HFF-Myc (cell line): ENCODE measurements at places on chromosomes 11 and 22.

DNA sequence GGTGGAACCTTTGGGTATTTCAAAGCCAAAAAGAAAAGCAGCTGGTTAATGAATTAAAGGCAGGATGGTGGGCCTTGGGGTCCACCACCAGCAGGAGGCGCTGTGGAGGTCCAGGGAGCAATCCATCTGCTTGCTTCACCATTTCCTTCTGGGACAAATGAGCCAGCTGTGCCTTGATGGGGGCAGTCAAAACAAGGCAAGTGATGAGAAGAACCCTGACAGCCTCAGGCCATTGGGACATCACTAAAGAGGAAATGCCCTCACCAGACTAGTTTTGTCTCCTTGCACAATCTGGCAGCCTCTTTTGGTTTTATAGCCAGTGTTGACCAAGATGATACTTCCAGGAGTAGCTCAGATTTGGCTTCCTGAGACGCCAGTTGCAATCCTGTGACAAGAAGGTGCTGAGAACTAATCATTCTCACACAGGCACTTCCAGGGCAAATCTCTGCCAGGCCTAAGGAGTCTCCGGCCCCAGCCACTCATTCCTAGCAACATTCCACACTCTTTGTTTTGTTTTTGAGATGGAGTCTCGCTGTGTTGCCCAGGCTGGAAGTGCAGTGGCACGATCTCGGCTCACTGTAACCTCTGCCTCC lies 38.2 kb upstream of the WEE1 start:
- peak; percentile 30 for DNase-seq

- DNase-seq, result no peak
These were observed 18.5 kb upstream of the LRRC10B start for GRCh38 chr11:61489833-61490721.

- DNase-seq, result no peak
These were observed 327.4 kb downstream of the BUD13 start for GRCh38 chr11:116445108-116446047.

- DNase-seq, result no peak
These were observed 535 bp downstream of the TRABD start for GRCh38 chr22:50186181-50186714.

DNA sequence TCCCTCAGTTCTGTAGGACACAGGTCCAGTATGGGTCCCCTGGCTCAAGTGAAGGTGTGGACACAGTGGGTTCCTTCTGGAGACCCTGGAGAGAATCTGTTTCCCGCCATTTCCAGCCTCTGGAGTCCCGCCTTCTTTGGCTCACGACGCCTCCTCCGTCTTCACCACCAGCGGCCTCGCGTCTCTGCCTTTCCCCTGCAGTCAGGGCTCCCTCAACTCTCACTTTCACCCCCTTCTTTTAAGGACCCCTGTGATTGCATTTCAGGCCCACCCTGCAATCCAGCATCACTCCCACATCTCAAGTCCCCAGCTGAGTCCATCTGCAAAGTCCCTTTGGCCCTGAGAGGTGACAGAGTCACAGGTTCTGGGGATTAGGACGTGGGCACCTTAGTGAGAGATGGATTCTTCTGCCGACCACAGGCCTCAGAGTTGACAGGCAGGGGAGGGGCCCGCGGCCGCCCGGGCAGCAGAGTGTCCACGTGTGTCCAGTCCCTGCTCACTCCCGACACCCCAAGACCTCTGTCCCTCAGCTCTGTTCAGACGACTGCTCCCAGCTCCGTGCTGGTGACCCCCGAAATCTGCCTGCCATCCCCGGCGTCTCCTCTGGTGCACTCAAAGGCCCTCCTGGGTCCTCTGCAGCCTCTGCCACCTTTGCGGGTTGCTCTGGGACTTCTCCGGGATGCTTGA lies 36.9 kb upstream of the KRTAP5-7 start:
- no peak for DNase-seq

DNA sequence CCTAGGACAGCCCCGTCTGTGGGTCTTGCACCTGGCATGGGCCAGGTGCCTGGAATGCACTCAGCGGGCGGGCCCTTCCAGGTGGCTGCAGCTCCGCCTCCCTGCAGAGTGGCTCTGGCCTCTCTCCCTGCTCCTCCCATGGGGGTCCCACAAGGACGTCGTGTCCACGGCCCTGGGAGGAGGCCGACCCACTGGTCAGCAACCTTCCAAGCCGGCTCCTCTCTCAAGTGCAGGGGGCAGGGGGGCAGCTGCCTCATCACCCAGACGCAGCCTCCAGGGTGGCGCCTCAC lies 41.9 kb downstream of the CERK start:
- no peak for DNase-seq

DNA sequence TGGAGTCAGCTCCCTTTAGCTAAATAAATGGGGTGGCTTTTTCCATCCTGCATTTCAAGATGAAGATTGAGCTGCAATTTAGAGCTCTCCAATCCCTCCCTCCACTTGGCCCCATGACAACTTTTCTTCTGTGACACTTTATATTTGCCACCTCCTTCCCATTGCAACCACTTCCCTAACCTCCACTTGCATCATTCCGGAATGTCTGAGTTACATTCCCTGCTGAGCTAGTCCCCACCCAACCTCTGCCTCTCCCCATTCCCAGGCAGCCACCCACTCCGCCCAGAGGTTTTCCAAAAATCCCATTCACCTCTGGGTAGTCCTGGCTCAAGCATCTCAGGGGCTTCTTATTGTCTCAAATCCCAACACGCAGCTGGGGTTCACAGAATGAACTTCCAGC lies 24.7 kb downstream of the PC start:
- DNase-seq, result no peak

- DNase-seq, result no peak
These were observed 65.3 kb downstream of the ARFGAP2 start for GRCh38 chr11:47111318-47111804.

GRCh38 chr11:117121176-117121575 lies 22.9 kb upstream of the PAFAH1B2 start:
- no peak for DNase-seq

GRCh38 chr22:43198936-43199335 lies 12.0 kb upstream of the TTLL12 start:
- no peak for DNase-seq

GRCh38 chr11:134380785-134381184 lies 31.3 kb downstream of the B3GAT1 start:
- no peak for DNase-seq

- DNase-seq, result no peak
These were observed 5.8 kb upstream of the SLC43A3 start for GRCh38 chr11:57432714-57433163.

- DNase-seq, result no peak
These were observed 84.3 kb downstream of the ARL14EP start for GRCh38 chr11:30406978-30407762.

DNA sequence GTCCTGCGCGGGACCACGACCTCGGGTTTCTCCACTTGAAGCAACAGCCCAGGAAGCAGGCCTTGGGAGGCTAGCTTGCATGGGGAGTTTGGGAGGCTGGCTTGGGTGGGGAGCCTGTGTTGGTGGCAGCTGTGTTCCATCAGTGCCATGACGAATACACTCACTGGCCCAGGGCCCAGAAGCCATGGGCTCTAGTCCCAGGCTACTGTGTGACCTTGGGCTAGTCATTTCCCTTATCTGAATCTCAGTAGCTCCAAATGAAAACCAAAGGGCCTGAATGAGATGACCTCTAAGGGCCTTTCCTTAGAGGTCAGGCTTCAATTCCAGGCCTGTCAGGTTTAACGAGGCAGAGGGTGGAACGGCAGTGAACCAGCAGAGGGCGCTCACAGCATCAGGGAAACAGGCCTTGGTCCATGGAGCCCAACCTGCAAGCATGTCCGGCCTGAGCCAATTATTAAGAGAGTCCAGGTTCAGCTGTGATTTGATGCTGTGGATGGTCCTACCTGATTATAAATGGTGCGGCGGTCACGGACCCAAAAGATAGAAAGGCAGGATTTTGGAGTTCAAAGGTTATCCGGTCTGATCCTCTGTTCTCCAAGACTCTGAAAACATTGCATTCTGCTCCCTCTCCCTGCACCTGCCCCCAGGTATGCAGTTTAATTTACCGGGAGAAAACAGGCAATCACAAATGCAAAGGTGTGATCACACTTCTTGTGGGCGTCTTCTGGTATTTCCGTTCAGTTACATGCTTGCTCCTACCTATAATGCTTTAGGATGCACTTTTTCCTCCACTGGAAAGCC lies 15.9 kb downstream of the PTPN5 start:
- no peak for DNase-seq

DNA sequence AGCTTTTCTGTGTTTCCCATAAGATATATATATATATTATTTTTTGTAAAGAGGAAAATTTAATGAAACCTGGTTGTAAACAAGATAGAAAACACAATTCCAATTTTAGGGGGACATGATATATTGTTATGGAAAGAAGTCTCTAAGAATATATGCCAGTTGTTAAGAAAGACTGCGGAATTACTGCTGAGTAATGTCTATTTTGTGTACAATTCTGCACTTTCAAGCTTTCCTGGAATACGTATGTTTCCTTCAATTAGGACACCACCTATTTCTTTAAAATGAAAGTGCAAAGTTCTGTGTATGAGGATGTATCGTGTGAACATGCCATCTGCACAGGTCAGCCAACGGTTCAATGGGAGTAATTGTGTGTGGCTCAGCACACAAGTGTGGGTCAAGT lies 760.2 kb downstream of the BRD1 start:
- DNase-seq, result no peak

- DNase-seq, result no peak
These were observed 58.2 kb downstream of the WNT7B start for GRCh38 chr22:45918459-45919370.

DNA sequence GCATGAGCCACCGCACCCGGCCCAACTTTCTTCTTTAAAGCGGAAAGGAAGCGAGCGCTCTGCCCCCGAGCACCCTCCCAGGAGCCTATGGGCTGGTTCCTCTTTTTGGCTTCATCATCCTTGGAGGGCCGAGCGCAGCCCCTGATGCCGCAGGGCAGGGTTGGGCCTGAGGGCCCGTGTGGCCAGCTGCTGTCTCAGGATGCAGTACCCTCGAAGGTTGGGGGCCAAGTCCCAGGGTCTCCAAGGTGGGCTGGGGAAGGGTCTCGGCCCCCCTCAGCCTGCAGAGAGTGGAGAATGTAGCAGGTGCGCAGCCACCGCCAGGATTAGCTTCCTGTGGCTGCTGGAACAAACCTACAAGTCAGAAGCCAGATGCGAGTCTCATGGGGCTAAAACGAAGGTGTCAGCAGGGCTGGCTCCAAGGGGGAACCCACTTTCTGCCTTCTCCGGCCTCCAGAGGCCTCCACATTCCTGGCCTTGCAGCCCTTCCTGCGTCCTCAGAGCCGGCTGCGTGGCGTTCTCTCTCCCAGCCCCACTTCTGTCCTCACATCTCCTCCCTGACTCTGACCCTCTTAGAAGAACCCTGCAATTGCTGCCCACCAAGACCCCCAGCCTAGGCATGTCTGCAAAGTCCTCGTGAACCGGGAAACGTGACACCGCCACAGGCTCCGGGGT lies 2.9 kb downstream of the PANX2 start:
- DNase-seq, result no peak

DNA sequence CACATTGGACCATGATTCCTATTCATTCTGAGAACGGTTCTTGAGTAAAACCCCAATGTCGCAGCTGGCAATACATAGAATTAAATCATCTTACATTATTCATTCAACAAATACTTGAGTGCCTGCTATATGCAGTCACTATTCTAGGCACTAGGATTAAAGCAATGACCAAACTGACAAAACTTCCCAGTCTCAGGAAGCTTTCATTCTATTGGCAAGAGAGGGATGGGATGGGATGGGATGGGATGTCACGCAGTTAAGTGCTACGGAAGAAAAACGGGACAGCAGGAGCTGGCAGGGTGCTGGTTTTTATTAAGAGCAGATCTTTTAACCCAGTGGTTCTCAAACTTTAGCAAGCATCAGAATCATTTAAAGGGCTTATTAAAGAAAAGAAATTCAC lies 2.9 kb downstream of the PAK1 start:
- no peak for DNase-seq

GRCh38 chr11:64638018-64638665 lies 47.1 kb downstream of the SLC22A12 start:
- DNase-seq, result no peak

- DNase-seq, result no peak
These were observed 6.5 kb downstream of the OR4D6 start for GRCh38 chr11:59463190-59463641.

GRCh38 chr11:60570970-60571369 lies 55.8 kb downstream of the MS4A13 start:
- no peak for DNase-seq
